A549 (cell line): ENCODE measurements at places on chromosomes 1 and 21.

DNA sequence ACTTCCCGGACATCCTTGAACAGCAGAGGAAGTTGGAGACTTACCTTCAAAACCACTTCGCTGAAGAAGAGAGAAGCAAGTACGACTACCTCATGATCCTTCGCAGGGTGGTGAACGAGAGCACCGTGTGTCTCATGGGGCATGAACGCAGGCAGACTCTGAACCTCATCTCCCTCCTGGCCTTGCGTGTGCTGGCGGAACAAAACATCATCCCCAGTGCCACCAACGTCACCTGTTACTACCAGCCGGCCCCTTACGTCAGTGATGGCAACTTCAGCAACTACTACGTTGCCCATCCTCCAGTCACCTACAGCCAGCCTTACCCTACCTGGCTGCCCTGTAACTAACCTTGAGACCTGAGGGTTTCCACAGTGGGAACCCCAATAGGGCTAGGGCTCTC is 17.9 kb downstream of the TENT5C start:
- DNase-seq = no peak

GRCh38 chr1:21652101-21652936 is 16.8 kb downstream of the RAP1GAP start:
- no peak for DNase-seq

GRCh38 chr1:40425198-40425597 is 25.1 kb upstream of the ZFP69B start:
- no peak for DNase-seq

GRCh38 chr1:223819730-223820514 is 25.8 kb downstream of the TP53BP2 start:
- peak; percentile 34 for DNase-seq

DNA sequence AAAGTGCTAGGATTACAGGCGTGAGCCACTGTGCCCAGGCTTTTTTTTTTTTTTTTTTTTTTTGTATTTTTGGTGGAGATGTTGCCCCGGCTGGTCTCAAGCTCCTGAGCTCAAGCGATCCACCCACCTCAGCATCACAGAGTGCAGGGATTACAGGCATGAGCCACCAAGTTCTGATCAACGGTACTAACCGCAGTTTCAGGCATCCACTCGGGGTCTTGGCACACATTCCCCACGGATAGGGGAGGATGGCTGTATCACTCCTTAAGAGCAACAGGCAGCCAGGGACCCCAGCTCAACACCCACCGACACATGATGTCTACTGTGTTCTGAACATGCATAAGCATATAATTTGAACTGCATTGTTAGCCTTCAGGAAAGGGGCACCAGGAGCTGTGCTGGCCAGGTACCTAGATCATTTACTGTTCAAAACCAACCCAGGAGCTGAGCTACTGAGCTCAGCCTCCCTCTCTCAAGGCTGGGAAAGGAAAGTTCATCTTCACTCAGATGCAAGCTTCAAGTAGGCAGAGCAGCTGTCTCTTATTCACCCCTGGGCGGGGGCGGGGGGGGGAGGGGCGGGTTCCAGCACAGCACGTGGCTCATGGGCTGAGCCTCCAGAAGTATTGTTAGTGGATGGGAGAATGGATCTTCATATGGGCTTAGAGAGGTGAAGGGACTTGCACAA is 24.7 kb downstream of the CAPZB start:
- no peak for DNase-seq

- no peak for DNase-seq
These were observed 63.0 kb upstream of the RGS1 start for GRCh38 chr1:192512426-192513162.

DNA sequence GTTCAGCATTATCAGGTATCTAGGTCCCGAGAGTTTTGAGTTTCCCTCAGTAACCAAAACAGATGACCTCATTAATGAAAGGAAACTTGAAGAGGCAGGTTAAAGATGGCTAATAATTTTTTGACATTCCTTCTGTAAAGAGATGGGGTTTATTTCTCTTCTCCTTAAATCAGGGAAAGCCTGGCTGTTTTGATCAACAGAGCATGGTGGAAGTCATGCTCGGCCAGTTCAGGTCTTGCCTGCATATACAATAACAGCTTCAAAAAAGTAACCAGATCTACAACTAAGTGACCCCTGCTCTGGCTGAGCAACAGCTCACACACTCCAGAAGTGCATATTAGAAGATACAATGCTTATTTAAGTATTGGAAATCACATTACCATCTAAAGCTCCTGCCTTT is 36.6 kb upstream of the POU2F1 start:
- DNase-seq = no peak

- no peak for DNase-seq
These were observed 211.5 kb downstream of the TTLL7 start for GRCh38 chr1:83787246-83787998.

GRCh38 chr1:59445040-59445439 is 148.1 kb downstream of the FGGY start:
- no peak for DNase-seq

DNA sequence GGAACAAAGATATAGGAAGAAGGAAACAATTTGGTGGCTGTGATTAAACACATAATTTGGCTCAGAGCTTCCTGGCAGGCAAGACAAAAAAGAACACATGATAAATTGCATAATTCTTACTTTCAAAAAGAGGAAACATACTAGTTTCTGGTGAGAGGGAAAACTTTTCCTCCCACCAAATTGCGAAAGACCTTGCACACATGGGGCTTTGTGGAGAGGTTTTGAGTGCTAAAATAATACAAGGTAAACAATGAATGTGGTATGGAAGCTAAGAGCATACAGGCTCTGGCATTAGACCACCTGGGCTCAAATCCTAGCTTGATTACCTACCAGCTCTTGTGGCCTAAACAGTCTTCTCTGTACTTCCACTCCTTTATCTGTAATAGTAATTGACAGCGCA is 140.2 kb upstream of the HOOK1 start:
- no peak for DNase-seq

GRCh38 chr1:201713086-201713810 is 115.7 kb upstream of the IPO9 start:
- peak; percentile 96 for DNase-seq

DNA sequence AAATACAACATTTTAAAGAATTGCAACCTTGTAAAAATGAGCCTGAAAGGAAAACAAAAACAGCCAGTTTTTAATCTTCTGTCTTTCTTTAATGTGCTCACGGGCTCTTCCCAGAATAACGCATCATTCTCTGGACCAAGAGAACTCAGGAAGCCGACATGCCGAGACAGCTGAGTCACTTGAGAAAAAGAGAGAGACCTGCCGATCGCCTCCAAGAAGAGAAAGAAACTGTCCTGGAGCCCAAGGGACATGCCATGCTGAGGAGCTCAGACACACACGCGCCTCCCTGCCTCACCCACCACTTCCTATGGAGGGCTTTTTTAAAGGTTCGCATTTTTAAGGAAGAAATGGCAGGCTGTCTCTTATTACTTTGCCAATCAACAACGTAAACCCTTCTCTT is 176.4 kb downstream of the ZNF281 start:
- peak; percentile 33 for DNase-seq

DNA sequence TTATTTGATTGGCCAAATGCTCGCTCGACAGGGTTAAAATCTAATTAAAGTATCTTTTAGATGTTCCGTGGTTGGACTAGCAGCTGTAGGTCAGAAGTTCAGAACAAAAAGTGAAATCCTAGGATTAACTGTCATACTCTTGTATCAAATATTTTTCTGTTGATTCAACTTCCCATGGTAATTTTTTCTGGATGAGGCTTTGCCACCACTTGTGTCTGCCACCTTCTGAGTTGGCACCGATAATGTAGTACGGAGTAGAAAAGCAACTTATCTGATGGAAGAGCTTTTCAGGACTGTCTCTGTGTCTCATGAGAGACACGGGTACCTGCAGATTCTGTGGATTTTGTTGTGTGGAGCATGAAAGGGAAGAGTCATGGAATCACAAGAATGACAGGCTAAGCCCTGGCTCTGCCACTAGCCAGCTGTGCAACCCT is 44.6 kb upstream of the CNN3 start:
- no peak for DNase-seq

GRCh38 chr1:48695161-48695560 is 81.5 kb downstream of the BEND5 start:
- no peak for DNase-seq

- peak; percentile 11 for DNase-seq
These were observed 156.6 kb downstream of the SIPA1L2 start for GRCh38 chr1:232473324-232473723.

- DNase-seq = no peak
These were observed 26.2 kb downstream of the TCP10L start for GRCh38 chr21:32559006-32559610.

DNA sequence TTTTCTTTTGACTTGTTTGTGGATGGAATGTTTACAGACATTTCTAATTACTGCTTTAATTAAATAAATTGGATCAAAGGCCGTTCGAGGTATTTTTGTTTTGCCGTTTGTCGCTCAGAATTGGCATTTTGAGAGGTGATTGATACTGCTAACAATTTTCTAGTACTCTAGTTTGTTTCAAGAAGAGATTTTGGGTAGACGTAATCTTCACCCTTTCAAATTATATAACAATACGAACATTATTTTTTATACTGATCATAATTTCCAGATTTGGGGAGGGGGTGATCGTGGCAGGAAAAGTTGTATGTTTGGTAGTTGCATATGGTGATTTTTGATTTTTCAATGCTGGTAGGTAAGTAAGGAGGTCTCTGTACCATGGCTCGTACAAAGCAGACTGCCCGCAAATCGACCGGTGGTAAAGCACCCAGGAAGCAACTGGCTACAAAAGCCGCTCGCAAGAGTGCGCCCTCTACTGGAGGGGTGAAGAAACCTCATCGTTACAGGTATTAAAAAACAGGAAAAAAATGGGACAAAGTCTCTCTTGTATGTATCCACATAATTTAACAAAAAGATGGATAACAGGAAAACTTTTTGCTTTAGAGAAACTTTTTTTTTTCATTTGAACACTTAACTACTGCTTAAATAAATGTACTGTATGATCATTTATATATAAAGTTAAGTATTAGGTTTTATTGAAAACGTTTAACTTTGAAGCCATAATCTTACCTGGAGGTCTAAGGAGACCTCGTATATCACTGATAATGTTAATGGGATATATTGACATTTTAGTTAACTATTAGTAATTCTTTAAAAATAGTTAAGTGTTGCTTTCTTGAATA is 1.7 kb downstream of the H3-3A start:
- DNase-seq = peak; percentile 26

GRCh38 chr1:212367474-212368072 is 47.1 kb downstream of the PACC1 start:
- no peak for DNase-seq

DNA sequence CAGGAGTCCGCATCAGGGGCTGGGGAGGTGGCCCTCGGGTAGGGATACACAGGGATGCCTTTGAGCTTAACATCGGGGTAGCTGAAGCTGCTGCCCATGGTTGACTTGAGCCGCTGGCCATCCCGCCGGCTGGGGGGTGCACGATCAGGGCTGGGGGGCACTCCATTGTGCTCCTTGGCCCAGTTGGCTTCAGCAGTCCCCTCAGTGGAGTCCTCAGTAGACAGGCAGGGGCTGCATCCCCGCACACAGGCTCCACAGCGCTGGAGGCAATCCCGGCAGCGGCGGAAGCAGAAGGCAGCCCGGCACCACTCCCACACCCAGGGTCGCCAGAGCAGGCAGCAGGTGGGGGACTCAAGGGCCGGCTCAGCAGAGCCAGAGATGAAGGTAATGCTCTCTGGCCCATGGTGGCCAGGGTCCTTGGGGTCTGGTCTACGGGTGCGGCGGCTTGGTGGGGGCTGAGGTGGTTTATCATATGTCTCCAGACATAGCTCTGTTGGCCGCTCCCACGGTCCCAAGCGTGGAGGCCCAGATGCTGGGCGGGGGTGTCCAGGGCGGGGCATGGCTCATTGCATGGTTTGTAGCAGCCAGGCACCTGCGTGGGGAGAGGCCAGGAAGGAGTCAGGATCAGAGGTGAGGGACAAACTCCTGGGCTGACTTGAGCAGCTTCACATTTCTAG is 8.3 kb downstream of the KDF1 start:
- no peak for DNase-seq

GRCh38 chr1:117810553-117810952 is 118.9 kb downstream of the GDAP2 start:
- no peak for DNase-seq

DNA sequence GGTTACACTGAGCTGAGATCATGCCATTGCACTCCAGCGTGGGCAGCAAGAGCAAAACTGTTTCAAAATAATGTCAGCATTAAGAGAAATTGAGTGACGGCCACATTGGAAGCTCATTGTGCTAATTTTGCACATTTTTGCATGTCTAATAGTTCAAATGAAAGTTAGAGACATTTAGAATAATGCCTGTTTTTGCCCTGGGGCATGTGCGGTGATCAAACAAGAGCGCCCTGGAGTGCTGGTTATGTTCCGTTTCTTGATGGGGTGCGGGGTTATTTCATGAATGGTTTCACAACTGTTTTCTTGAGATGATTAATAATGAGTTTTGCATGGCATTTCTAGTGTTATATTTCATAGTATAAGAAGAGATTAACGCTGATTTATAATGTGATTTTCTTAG is 13.1 kb downstream of the OR2T11 start:
- DNase-seq = no peak
